ENCODE measurements at places on chromosomes 13 and 19.

GRCh38 chr13:26962671-26963070 lies 202.1 kb upstream of the GPR12 start:
- ATAC-seq: no peak

- ATAC-seq: no peak
Measured at GRCh38 chr13:63948045-63948444, 2532.4 kb upstream of the PCDH20 start.

- peak; percentile 80 for ATAC-seq
Measured at GRCh38 chr13:26601669-26602068, 44.2 kb downstream of the WASF3 start.

DNA sequence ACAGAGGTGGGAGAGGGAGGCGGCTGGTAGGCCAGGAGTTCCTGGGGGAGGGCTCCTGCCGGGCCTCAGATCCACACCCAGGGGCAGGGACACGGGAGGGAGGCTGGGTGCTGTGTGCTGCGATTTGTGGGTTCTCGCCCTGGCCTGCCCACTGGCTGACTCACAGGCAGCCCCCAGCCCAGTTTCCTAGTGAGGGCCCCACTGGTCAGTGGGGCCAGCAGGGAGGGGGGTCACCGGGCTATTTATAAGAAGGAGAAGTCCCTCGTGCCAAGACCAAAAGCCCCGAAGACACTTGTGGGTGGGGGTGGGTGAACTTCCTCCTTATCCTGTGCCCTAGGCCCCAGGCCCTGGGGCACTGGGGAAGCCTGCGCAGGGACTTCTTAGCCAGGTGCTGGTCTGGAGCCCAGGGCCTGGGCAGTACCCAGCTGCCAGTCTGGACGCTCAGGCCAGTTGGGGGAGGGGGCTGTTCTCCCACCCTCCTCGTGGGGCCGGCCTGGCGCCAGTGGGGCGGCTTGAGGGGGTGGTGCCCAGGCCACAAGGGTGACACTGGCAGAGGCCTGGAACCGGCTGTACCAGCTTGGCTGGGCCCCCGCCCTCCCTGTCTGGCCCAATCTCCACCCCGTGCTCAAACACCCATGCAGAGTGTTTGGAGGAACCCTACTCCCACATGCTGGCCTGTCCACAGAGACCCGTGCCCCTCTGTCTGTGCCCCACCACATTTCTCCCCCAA lies 5.0 kb upstream of the JUNB start:
- no peak for ATAC-seq

GRCh38 chr13:97276862-97277269 lies 54.7 kb downstream of the MBNL2 start:
- ATAC-seq: no peak

DNA sequence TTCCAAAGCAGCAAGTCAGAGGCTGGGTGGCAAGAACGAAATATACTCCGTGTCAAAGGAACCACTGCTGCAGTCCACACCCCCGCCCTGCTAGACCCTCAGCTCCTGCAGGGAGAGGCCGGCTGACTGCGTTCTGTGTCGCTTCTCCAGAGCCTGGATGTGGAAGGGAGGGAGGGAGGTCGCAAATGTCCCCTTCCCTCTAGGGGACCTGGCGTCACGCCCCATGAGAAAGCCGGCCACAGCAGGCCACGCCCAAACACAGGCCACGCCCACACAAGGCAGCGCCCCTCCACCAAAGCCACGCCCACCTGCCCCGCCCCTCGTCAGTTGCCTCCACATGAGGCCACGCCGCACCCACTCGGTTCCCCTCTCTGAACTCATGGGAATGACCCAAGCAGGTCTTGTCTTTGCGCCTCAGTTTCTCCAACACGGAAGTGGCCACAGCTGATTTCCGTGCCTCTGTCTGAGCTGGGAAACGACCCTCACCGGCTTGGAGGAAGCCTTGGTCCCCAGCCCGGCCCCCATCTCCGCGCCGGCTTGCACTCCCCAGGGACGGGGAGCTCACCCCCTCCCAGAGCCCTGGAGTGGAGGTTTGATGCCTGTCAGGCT lies 38.4 kb upstream of the TCF3 start:
- ATAC-seq: peak; percentile 24

GRCh38 chr13:80574113-80574850 lies 233.4 kb upstream of the SPRY2 start:
- no peak for ATAC-seq

DNA sequence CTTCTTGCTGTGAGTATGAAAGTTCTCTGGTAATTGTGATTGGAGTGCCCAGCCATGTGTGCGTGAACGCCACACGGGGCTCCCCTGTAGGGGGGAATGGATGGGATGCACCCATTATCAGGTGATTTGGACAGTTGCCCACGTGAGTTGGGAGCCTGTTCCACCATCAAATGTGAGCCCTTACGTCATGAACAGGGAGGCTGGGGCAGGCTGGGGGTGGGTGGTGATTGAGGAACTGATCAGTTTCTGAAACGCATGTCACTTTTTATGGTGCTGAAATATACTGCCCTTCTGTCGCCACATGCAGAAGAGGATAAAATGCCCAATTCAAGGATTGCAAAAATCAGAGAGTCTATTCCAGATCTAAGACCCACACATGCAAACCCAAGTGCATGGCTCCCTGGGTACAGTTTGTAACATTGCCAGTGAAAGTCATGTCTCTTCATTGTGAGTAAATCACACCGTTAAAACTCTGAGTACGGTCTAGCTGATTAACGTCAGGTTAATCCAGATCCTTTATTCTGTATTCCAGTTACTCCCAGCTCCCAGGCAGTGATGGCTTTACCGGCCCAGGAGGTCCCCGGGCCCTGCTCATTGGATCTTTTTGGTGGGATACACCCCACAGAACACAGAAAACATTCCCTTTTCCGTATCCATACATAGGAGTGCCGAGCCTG lies 90.2 kb downstream of the RAB20 start:
- ATAC-seq: peak; percentile 84

GRCh38 chr13:102328909-102329308 lies 72.9 kb downstream of the FGF14 start:
- peak; percentile 8 for ATAC-seq

DNA sequence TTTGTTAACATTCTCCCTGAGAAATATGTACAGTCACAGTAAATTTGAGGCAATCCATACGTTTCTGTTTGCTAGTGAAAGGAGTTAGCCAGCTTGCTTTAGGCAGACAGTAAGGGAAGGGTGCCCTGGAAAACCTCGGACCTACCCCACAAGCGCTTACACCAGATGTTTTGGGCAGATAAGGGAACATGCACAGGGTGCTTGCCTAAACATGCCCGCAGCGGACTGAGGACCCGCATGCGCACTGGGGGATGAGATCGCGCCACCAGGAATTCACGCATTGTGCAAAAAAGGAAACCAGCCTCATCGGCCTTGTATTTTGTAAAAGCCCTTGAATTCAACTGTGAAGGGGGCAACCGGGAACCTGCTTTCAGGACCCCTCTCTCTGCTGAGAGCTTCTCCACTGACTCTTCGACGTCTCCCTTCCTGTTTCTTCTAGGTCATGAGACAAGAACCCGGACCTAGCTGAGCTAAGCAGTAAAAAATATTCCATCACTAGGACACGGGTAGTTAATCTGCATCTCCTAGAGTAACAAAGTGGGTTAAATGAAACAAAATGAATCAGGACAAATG lies 1399.2 kb upstream of the ATXN8OS start:
- no peak for ATAC-seq

DNA sequence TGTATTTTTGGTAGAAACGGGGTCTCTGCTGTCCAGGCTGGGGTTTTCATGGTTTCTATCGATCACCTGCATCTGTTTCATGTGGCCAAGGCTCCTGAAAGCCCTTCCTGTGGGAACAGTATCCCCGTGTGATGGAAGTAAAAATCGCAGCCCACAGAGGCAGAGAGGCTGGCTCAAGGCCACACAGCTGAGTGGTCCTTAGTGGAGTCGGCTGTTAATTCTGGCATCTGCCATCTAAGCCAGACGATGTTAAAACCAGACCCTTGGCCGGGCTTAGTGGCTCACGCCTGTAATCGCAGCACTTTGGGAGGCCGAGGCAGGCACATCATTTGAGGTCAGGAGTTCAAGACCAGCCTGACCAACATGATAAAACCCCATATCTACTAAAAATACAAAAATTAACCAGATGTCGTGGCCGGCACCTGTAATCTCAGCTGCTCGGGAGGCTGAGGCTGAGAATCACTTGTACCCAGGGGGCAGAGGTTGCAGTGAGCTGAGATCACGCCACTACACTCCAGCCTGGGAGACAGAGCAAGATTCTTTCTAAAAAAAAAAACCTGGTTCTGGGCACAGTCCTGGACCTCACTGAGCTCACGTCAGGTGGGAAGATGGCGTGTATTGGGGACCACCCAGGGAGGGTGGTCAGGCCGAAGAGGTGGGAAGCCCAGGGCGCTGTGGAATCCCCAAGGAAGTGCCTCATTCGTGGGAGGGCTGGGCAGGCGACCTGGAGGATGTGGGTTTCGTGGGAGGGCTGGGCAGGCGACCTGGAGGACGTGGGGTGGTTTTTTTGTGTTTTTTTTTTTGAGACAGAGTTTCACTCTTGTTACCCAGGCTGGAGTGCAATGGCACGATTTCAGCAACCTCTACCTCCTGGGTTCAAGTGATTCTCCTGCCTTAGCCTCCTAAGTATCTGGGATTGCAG lies 18.5 kb upstream of the MISP start:
- ATAC-seq: no peak

- ATAC-seq: no peak
Measured at GRCh38 chr13:45295536-45295935, 45.4 kb downstream of the TPT1 start.

DNA sequence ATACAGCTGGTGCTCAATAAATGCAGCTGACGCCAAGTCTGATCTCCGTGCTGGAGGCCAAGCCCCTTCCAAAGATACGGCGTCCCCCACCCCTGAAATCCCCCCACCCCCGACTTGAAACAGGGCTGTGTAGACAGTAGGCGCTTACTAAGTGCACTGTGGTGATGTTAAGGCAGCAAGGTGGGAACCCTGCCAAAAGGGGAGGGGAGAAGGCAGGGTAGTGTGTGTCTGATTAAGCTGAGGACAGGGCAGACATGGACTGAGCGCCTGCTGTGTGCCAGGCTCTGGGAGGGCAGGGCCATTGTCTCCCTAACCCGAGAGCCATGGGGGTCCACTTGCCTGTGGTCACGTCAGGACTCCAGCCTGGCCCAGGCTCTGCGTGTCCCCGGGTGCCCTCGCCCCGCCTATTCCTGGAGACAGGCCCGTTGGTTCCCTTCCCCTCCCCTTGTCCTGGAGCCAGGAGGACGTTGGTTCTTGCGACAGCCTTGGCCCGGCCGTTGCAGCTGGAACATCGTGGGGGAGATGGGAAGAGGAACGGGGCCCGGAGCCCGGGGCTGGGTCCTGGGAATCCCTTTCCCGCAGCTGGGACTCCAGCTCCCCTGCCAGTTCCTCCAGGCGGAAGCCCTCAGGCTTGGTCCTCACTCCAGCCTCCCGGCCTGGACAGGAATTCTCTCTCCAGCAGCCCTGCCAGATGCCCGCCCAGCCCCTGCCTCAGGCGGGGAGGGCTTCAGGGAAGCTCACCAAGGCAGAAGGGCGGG lies 1.7 kb upstream of the ELANE start:
- no peak for ATAC-seq

DNA sequence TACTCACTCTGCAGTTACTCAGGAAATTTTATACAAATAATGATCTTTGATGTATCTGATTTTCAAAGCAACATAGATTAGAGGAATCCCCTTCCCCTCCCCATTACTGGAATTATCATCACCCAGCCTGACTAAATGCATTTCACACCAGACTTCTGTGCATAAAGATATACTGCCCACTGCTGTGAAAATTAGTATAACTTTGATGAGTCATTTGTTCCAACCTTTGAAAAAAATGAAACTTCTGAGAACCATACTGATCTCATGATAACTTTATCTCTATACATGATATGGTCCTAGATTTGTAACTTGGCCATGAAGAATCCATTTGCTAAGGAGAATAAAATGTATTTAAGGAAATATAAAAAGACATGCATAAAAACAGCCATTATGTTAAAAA lies 63.9 kb downstream of the GPC6 start:
- no peak for ATAC-seq

DNA sequence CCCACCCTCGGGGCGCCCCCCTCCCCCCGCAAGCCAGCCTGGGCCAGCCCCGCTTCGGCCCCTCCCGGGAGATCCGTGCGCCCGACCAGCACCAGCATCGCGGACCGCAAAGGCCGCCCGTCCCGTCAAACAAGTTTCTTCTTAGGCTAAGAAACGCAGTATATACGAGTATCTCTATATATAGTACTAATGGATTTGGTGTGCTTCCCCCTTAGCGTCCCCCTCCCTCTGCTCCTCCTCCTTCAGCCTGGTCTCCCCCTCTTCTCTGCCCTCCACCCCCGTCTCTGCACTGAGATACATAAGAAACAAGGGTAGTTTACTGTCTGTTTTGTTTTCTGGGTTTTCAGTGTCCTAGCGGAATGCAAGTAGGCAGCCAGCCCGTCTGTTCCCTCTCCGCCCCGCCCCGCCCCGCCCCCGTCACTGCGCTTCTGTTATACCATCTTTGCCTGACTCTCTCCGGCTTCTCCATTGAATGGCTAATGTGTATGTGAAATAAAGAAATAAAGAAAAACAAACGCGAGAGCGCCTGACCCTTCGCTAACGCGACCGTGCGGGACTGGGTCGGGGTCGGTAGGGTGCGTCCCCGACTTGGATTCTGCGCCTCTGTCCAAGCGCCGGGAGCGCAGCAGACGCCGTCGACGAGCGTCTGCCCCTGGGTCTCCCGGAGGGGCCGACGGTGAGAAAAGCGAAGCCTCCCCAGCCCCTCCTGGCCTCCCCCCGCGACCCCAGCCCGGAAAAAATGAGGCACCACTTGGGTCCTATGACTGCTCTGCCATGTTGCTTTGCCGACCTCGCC lies 4.2 kb downstream of the LYL1 start:
- ATAC-seq: no peak

GRCh38 chr19:44737238-44738071 lies 11.1 kb upstream of the BCL3 start:
- ATAC-seq: peak; percentile 71

GRCh38 chr13:110119935-110120905 lies 186.7 kb downstream of the COL4A1 start:
- no peak for ATAC-seq

DNA sequence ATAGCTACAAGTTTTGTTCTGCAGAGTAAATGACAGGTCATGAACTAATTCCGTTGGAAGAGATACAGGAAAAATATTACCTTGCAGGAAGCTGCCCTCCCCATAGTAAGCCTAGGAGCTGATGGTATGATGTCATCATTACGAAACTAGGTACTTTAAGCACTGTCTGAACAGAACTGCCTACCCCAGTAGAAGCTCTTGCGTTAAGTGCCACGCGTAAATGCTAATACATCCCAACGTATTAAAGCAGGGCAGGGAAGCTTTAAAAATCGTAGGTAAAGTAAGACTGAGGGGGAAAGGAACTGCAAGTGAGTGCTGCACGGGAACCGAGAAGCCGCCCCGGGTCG lies 572 bp downstream of the UGGT2 start:
- peak; percentile 41 for ATAC-seq

DNA sequence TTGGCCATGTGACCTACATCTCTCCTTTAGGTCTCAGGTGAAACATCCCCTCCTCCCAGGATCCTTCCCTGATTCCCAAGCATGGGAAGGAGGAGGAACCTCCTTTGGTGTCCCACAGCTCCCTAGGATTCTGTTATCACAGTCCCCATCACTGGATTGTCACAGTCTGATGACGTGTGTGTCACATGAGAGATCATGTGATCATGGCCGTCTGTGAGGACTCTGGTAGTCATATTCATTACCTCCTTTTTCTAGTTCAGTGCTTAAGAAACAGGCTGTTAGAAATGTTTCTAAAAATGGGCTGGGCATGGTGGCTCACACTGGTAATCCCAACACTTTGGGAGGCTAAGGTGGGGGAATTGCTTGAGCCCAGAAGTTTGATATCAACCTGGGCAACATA lies 3.0 kb downstream of the DHX34 start:
- no peak for ATAC-seq

GRCh38 chr13:20997301-20998161 lies 63.9 kb downstream of the LATS2 start:
- no peak for ATAC-seq

GRCh38 chr13:104805346-104805745 lies 1730.1 kb downstream of the EFNB2 start:
- ATAC-seq: no peak

Data from stimulated activated memory B cell treated with anti-CD40 and anti-IgM and Interleukin-4, amounts not matched to agents 10 μg/mL and 1 μg/mL and 100 μg/mL, for 72 hours (primary cell).